ENCODE measurements at places on chromosomes 1 and 21.

DNA sequence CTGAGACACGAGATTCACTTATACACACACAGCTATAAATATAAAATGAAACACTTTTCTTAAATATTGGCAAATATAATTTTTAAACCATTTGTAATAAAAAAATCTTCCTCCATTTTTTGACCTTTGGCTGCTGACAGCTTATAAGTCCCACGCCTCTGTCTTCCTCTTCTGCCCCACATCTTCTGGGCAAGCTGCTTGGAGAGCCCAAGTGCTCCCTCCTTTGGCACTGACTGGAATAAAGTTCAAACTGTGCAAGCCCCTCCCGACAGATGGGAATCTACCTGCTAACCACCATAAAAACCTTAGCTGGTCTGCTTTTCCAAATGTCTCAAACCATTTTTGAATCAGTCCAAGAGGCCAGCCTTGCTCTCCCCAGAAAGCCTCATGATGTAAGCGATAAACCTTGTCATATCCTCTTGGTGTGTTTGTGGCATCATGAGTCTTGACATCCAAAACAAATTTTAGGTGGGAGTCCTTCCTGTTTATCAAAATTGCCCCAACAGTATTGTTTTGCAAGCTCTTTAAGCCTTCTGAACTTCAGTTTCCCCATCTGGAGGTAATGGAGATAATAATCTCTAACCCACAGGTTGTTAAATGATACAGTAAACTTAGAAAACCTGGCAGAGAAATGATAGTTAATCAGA lies 99.8 kb downstream of the SNX7 start:
- no peak for DNase-seq

GRCh38 chr21:42258150-42258884 lies 39.4 kb downstream of the ABCG1 start:
- no peak for DNase-seq

DNA sequence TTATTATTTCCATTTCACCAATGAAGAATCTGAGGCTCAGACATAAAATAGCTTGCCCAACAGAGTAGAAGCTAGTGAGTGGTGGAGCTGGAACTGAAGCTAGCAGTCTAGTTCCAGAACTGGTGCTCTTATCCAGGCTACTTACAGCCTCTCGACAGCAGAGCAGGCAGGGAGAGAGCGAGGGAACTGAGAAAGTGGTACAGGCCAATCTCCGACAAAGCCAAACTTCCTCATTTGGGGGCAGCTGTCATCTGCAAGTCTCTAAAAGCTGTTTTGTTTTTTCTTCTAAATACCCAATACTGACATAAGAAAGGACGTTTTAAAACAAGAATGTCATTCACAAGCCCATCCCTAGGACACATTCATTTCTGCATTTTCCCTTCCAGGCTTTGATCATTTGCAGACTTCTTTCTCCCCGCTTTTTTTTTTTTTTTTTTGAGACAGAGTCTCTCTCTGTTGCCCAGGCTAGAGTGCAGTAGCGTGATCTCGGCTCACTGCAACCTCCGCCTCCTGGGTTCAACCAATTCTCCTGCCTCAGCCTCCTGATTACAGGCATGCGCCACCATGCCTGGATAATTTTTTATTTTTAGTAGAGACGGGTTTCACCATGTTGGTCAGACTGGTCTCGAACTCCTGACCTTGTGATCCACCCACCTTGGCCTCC lies 20.0 kb downstream of the YIPF1 start:
- no peak for DNase-seq

- no peak for DNase-seq
Observed at GRCh38 chr21:39610703-39611102, 2.0 kb upstream of the B3GALT5 start.

DNA sequence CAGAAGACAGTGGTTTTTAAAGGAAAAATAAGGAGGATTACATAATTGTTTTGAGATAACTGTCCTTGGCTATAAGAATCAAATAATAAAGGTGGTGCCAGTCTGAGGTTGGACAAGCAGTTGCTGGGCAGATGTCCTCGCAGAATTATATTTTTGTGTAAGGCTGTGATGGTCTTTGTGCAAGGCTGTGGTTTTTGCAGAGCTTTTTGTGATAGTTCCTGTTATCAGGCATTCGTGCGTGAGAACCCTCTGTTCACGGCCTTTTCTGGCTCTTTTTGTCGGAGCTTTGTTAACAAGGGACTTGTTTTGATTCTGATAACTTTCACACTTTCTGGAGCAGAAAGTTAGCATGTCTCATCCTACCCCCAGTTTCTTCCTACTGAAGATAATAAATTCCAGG lies 33.4 kb downstream of the SH3BP5L start:
- no peak for DNase-seq

DNA sequence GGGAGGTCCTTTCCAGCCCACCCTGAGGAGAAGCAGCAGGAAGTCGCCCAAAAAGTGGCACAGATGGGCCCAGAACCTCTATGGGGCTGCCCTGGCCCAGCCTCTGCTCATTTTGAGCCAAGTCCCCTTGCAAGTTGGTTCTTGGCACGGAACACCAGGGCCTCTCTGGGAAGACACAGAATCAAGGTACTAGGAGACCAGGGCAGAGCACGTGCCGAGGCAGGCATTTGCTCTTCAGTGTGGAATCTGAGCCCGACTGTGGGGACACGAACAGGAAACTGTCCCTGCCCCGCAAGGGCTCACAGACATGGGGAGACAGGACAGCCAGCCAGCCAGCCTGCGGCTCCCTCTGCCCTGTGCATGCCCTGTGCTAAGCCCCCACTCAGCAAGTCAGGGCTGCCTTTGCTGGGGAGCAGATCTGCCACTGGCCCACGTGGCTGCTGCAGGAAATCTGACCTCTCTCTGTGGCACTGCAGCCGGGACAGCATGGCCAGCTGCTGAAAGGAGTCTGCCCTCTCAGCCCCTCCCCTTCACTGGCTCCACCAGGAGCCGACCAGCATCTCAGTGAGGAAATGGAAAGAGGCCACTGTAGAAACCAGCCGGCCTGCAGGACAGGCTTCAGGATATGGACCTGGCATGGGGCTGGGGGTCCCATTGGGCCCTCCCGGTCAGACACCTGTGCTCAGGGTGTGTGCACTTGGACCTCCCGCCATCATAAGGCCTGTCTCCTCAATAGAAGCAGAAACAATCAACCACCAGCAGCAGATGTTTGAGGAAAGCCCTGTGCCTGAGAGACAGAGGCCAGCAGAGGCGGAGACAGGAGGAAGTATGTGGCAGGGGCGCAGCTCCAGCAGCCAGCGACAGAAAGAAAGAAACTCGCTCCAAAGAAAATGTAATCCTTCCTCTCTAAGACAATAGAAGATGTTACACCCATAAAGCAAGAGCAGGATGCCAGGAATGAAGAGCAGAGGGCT lies 3.7 kb downstream of the ARHGEF16 start:
- DNase-seq = no peak

DNA sequence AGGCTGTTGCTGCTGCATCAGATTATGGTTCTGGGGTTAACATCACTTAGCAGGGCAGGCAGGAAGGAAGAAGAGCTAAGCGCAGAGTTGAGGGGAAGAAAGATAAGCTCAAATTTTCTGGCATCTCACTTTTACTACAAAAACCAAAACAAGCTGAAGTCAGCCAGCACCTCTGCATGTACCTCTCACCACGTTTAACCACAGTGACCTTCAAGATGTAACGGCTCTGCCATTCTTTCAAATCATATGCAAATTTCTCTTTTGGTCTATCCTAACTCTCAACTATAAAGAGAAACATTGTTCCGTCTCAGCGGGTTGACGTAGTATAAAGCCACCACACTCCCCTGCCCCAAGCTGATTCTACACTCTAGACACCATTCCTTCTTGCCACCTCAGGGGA lies 154.4 kb downstream of the OMA1 start:
- DNase-seq = no peak

DNA sequence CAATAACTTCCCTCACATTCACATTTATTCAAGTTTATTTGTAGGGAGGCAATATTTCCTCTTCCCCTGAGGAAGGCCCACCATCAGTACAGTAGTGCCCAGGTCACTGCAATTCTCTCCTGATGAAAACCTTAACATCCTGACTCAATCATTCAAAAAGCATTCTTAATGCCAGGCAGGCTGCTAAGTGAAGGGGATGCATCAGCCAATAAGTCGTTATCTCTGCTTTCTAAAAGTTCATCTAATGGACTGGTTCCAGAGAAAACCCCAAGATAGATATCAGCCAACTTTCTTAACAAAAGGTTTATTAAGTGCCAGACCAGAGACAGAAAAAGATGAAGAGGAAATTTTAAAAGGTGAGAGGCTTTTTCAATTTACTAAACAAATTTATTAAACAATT lies 17.3 kb downstream of the OTUD7B start:
- DNase-seq = no peak

GRCh38 chr1:175150596-175151319 lies 41.8 kb downstream of the KIAA0040 start:
- DNase-seq = no peak

- DNase-seq = no peak
Observed at GRCh38 chr1:42518908-42519307, 55.8 kb downstream of the CCDC30 start.

DNA sequence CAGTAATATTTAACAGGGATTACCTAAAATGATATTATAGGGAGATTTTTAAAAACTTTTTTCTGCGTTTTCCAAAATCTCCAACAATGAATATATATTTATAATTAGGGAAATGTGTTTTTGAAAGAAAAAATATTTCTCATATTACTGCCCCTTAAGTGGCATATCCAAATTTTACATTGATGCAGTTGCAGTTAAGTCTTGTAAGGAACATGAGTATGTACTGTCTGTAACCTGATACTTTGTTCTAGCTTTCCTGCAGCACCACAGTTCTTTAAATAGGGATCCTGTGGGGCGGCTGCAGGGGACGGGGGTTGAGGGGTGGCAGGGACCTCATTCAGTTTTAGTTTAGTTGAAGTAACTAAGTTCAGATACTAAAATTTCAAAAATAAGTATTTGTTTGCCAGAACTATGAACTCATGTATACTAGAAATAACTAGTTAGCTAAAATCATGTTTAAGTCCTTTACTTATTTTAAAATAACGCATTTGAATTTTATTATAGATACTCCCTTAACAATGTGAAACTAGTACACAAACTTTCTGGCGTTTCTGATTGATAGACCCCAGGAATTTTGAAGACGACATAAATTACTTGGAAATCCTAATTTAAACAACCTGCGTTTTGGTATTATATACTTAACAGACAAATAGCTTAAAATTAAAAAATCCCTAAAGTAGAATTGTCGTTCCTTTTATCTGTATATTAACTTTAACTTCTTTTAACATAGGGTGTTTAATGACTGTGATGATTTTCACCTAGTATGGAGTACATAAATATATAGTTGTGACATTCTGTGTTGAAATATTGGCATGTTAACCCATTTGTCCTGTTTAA lies 639 bp upstream of the DNAJB4 start:
- no peak for DNase-seq

GRCh38 chr1:234956821-234957329 lies 171.8 kb downstream of the TOMM20 start:
- no peak for DNase-seq

DNA sequence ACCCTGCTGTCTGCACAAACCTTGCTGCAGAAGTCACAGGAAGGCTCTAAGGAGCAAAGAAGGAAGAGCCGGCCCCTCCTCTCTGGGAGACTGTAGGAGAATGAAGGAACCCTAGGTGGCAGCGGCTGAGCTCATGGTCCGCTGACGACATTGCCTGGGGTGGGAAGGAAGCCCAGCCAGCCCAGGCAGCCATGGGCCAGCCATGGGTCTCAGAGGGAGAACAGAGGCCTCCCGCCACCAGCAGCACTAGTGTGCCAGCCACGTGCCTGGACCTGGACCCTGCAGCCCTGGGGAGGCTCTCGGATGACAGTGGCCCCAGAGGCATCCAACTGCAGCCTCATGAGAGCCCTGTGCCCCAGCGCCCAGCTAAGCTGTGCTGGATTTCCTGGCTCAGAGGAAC lies 49.2 kb upstream of the POFUT2 start:
- no peak for DNase-seq

DNA sequence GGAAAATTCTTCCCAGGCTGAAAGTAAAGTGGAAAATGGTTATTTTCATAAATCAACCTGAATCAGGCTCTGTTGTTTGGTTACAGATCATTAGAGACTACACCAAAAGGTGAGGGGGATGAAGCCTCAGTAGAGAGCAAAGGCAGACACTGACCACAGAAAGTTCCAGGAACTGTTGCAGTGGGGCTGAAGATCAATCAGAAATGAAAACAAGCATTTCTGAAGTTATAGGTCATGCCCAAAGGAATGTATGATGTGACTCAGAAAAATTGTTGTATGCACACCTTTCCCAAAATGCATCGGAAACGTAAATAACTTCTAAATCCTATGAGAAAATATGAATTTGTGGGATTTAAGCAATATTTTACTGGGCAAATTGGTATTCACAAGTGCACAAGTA lies 63.3 kb downstream of the FYB2 start:
- DNase-seq = no peak

GRCh38 chr21:42980312-42981213 lies 6.2 kb downstream of the PKNOX1 start:
- DNase-seq = no peak

DNA sequence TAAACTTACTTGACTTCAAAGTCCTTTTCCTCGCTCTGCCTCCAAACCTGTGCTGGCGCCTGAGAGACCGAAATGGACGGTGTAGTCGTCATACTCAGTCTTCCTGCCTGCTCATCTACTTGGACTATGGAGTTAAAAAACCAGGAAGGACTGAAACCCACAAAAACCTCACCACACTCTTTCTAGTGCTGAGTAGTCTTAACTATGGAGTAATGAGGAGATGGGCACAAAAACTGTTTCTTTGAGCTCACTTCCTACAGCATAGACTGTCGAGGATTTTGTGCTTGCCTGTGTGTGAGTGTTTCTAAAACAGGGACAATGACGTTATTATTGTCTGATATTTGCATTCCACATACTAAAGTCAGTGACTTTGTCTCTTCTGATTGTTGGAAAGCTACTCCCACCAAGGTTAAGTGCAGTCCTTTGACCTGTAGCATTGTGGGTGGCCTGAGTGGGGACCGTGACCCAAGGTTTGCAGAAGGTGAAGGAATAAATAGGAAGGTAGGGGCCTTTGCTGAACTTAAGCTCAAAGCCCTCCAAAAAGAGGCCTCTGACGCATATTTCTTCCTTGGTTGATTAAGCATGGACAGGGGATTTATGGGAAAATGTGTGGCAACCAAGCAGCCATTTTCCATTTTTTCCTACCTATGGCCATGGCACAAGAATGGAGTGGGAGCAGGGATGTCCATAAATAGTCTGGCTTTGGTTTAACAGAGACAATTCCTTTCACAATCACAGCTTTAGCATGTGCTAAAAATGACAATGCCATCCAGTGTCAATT lies 109.6 kb downstream of the ZBTB18 start:
- DNase-seq = no peak

- no peak for DNase-seq
Observed at GRCh38 chr1:236351875-236352573, 42.1 kb upstream of the EDARADD start.
